ENCODE measurements at places on chromosomes 3 and 15. TPM values are rescaled to one million over a fixed set of nuclear protein-coding genes. Genes with fewer than 3 reads are reported as not detected.

The NDN gene
- 96.2 TPM for total RNA-seq

GRCh38 chr3:128620268-128620691, 30.3 kb downstream of the RPN1 start:
- H3K27me3 ChIP-seq = no peaks in the 10 kb centered on the region
- peaks cover 27% of the 10 kb centered on the region for H3K4me1 ChIP-seq
- no peak overlapping the region for H3K4me3 ChIP-seq
- DNase-seq = no peak

The CACNA1D gene
- 4.8 TPM for total RNA-seq

The CATSPER2 gene
- 3.8 TPM for total RNA-seq

GRCh38 chr3:9780458-9780812, 10.7 kb upstream of the CAMK1 start:
- H3K27me3 ChIP-seq = no peaks in the 10 kb centered on the region
- H3K36me3 ChIP-seq = peaks cover 40% of the 10 kb centered on the region
- H3K4me1 ChIP-seq = peaks cover 8% of the 10 kb centered on the region
- no peak for DNase-seq

The INTS14 gene
- total RNA-seq = 25.8 TPM

The MASP1 gene
- total RNA-seq = 236 TPM

The STAG1 gene
- total RNA-seq = 37.3 TPM

GRCh38 chr3:55873523-55874254, 386.6 kb upstream of the WNT5A start:
- no peaks in the 10 kb centered on the region for H3K4me1 ChIP-seq
- no peak overlapping the region for H3K27ac ChIP-seq
- no peak overlapping the region for H3K4me3 ChIP-seq

GRCh38 chr3:115999613-116000012, 376.3 kb downstream of the GAP43 start:
- no peak overlapping the region for H3K27ac ChIP-seq
- no peak overlapping the region for H3K4me3 ChIP-seq
- H3K36me3 ChIP-seq = no peaks in the 10 kb centered on the region
- DNase-seq = no peak
- no peaks in the 10 kb centered on the region for H3K27me3 ChIP-seq
- H3K4me1 ChIP-seq = peaks cover 19% of the 10 kb centered on the region

GRCh38 chr15:95086531-95087252, 855.3 kb downstream of the MCTP2 start:
- no peaks in the 10 kb centered on the region for H3K36me3 ChIP-seq
- no peaks in the 10 kb centered on the region for H3K4me1 ChIP-seq
- H3K27ac ChIP-seq = no peak overlapping the region
- no peaks in the 10 kb centered on the region for H3K27me3 ChIP-seq
- DNase-seq = no peak

DNA sequence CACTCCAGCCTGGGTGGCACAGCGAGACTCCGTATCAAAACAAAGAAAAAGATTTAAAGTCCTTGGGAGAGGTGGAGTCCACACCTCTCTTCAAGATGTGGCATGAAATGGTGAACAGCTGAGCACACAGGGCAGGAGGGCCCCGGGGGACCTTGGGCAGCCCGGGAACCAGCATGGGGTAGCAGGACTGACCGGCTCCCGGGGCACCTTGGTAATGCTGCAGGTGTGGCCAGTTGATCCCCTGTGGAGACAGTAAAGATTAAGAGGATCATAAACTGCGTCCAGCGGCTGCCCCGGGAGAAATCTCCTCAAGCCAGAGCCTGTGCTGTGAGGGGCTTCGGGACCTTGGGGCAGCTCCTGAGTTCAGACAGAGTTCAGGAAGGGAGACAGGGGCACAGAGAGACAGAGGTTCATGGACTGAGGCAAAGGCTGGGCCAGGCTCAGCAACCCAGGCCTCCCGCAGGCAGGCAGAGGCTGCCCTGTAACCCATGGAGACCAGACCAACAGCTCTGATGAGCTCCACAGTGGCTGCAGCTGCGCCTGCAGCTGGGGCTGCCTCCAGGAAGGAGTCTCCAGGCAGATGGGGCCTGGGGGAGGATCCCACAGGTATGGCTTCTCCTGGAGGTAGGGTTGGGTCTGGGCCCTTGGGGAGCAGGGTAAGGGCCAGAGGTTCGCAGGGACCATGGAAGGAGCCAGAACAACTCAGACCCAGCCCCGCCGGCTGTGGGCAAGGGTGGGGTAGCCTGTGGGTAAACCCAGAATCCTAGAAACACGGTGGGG, at the start of gene NR2E3:
NR2E3 (plus strand) TSS at position 299 of the 780 bp plus-strand sequence; CDS start at position 489, 190 bp downstream.
- no peaks in the 10 kb centered on the region for H3K27me3 ChIP-seq
- no peak within 1 kb of the TSS for H3K27ac ChIP-seq
- DNase-seq = no peak

DNA sequence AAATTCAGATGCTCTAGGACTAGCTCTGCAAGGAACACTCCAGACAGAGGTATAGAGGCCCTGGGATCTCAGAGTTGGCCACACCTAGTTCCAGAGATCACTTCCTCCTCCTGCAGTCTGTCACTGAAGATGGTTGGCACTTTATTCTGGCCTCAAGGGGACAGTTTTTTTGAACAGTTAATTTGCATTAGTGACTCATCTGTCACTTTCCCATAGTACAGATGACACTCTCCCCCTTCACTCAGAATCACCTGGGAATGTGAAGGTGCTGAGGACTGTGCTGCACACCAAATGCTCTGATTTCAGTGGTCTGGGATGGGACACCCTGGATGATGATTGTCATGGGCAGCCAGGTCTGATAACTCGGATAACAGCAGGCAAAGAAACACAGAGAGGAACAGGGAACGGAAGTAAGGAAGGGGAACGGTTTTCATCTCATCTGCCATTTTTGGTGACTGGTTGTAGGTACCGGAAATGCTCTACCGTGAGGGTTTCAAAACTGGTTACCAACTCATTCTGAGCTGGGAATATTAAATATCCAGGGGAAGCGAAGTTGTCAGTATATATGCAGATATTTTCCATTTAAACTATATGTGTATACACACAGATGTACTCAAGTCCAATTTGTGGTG, 232.5 kb upstream of the ST8SIA2 start:
- H3K27ac ChIP-seq = no peak overlapping the region
- no peaks in the 10 kb centered on the region for H3K27me3 ChIP-seq
- no peaks in the 10 kb centered on the region for H3K36me3 ChIP-seq
- no peak overlapping the region for H3K4me3 ChIP-seq

The MBD4 gene
- total RNA-seq = 17.5 TPM

DNA sequence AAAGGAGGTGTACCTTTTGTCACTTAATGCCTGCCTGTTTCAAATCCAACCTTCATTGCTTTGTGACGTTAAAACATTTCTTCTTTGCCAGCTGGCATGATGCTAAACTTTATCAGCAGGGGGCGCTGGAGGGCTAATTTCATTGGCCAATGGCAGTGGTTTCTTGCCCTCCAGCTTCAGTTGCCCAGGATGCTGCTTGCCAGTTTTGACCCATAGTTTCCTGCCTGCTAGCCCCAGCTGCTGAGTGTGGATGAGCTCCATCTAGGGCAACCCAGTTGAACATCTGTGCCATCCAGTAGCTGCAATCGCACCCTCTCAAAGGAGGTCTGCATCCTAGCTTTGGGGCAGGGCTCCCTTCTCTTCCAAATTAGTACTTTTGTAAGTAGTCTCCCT, 22.1 kb downstream of the ACKR2 start:
- H3K4me1 ChIP-seq = no peaks in the 10 kb centered on the region
- DNase-seq = peak; percentile 79

- no peak overlapping the region for H3K4me3 ChIP-seq
- no peaks in the 10 kb centered on the region for H3K36me3 ChIP-seq
- no peaks in the 10 kb centered on the region for H3K4me1 ChIP-seq
- no peaks in the 10 kb centered on the region for H3K27me3 ChIP-seq
- H3K27ac ChIP-seq = no peak overlapping the region
- no peak for DNase-seq
These were observed 42.6 kb downstream of the PAQR5 start for GRCh38 chr15:69341356-69341755.

- no peak overlapping the region for H3K27ac ChIP-seq
- no peaks in the 10 kb centered on the region for H3K27me3 ChIP-seq
- no peak for DNase-seq
- no peaks in the 10 kb centered on the region for H3K4me1 ChIP-seq
- H3K4me3 ChIP-seq = no peak overlapping the region
These were observed 75.1 kb downstream of the B3GNT5 start for GRCh38 chr3:183328164-183328563.

DNA sequence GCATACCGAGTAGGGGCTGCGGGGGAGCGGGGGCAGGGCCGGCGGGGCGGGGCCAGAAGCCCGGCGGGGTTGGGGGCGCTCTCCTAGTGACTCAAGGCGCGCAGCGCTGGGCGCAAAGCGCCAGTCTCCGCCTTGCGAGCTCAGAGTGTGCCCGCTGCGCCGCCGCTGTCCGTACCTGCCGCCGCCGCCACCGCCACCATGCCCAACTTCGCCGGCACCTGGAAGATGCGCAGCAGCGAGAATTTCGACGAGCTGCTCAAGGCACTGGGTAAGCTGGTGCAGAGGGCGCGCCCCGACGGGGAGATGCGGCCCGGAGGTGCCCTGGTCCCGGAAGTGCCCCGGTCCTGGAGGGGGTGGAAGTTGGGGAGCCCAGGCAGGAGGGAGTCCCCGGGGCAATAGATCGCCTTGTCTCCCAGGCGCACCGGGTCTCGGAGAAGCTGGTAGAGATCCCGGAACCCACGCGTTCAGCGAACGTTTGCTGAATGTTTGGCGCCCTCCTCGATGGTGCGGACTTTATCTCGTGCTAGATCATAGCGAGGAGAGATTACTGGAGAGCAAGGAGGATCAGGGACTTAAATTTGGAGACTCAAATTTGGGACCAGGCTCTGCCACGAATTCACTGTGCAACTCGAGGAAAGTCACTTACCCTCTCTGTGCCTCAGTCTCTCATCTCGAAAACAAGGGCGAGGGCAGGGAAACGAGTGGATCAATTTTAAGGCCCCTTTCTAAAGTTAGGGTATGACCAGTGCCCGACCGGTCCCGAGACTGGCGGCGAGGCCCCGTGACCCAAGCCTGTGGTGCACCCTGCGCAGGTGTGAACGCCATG, at the start of gene CRABP1:
CRABP1 (plus strand) TSS at position 123 of the 826 bp plus-strand sequence; CDS start at position 199, 76 bp downstream.
- H3K27me3 ChIP-seq = peaks cover 52% of the 10 kb centered on the region
- no peak for DNase-seq
- no peak within 1 kb of the TSS for H3K27ac ChIP-seq

- no peak overlapping the region for H3K4me3 ChIP-seq
- no peak for DNase-seq
- no peaks in the 10 kb centered on the region for H3K27me3 ChIP-seq
- H3K36me3 ChIP-seq = no peaks in the 10 kb centered on the region
These were observed 39.1 kb upstream of the LIPC start for GRCh38 chr15:58392611-58393161.

The PLXNA1 gene
- 29.6 TPM for total RNA-seq

DNA sequence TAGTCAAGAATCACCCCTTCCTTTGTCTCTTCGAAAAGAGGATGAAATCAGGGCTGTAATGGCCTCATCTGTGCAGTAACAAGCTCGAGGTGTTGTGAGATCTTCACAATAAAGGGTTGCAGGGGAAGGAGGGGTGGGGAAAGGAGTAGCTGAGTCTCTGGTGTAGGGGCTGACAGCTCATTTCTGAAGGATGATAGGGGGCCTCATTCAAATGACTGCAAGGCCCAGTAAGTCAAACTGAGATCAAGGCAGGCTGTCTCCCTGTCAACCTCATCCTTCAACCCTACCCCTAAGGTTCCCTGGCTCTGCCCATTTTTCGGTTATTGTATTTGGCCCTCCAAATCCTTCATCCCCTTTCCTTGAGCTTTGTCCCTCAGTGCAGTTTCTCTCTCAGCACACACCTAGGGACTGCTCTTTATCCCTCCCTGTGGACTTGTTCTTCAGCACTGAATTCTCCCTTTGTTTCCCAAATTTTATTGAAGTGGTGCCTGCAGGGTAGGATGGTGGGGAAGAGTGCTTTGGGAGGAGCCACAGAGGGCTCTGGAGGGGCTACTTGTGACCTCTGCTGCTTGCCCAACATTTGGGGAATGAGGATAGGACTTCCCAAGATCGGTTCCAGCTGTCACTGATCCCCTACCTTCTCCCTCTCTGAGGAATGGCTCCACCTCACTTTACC, 38.1 kb downstream of the ZNF589 start:
- H3K36me3 ChIP-seq = no peaks in the 10 kb centered on the region
- H3K4me1 ChIP-seq = peaks cover 9% of the 10 kb centered on the region
- DNase-seq = no peak

DNA sequence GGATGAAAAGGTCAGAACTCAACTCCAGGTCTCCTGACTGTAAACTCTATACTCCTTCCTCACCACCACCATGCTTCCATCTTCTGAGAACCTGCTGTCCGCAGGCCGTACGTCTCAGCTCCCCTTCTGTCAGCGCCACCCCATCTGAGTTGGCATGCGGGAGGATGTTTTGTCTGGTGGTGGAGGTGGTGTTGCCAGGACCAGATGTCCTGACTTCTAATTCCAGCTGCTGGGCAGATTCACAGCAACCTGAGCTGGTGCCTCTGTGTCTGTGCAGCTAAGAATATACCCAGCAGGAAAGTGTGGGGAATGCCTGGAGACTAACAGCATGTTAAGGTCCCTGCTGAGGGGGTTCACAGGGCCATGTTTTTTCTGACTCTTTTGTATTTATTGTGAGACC, 23.2 kb downstream of the PLA1A start:
- H3K27ac ChIP-seq = no peak overlapping the region
- no peak overlapping the region for H3K4me3 ChIP-seq
- no peaks in the 10 kb centered on the region for H3K4me1 ChIP-seq
- no peak for DNase-seq
- H3K27me3 ChIP-seq = no peaks in the 10 kb centered on the region

The ROBO1 gene
- total RNA-seq = 40.5 TPM

- H3K4me1 ChIP-seq = peaks cover 98% of the 10 kb centered on the region
- no peak overlapping the region for H3K4me3 ChIP-seq
- no peak for DNase-seq
- H3K36me3 ChIP-seq = no peaks in the 10 kb centered on the region
These were observed 31.0 kb downstream of the MITF start for GRCh38 chr3:69770219-69770618.

The LRRC49 gene
- total RNA-seq = 10.3 TPM

The CLCN2 gene
- 3.1 TPM for total RNA-seq

The TRANK1 gene
- total RNA-seq = 21.7 TPM

- no peaks in the 10 kb centered on the region for H3K4me1 ChIP-seq
- no peak overlapping the region for H3K4me3 ChIP-seq
- no peaks in the 10 kb centered on the region for H3K27me3 ChIP-seq
- no peak overlapping the region for H3K27ac ChIP-seq
- no peaks in the 10 kb centered on the region for H3K36me3 ChIP-seq
These were observed 981.2 kb downstream of the NSUN3 start for GRCh38 chr3:95044101-95044500.

GRCh38 chr3:160617636-160618035, 52.3 kb upstream of the KPNA4 start:
- no peaks in the 10 kb centered on the region for H3K27me3 ChIP-seq
- H3K36me3 ChIP-seq = no peaks in the 10 kb centered on the region
- no peak for DNase-seq
- H3K27ac ChIP-seq = no peak overlapping the region
- H3K4me3 ChIP-seq = no peak overlapping the region
- H3K4me1 ChIP-seq = no peaks in the 10 kb centered on the region

The TM6SF1 gene
- total RNA-seq = 2.8 TPM

GRCh38 chr3:112002096-112002971, 3.6 kb downstream of the TAGLN3 start:
- no peak for DNase-seq
- no peak overlapping the region for H3K4me3 ChIP-seq
- no peaks in the 10 kb centered on the region for H3K36me3 ChIP-seq
- H3K4me1 ChIP-seq = peaks cover 13% of the 10 kb centered on the region

Measured in sigmoid colon (tissue), 7 donors.